ENCODE measurements at places on chromosomes 7 and 10.

DNA sequence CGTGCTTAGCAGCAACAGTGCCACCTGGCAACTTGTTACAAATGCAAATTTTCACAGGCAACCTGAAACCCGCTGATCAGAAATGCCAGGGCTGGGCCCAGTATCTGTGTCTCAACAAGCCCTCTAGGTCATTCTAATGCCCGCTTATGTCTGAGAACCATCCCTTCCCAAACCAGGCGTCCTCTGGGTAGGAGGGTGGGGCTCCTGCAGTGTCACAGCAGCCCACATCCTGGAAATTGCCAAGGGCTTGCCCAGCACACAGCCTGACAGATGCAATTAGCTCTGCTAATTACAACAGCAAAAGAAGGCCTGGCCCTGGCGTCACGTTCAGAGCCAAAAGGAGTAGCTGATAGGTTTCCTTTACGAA is 15.9 kb downstream of the ITPRIP start:
- DNase-seq: peak; percentile 51

- DNase-seq: no peak
Measured at GRCh38 chr10:56874950-56875349, 513.9 kb upstream of the ZWINT start.

- DNase-seq: no peak
Measured at GRCh38 chr7:131605280-131605878, 49.0 kb upstream of the PODXL start.

DNA sequence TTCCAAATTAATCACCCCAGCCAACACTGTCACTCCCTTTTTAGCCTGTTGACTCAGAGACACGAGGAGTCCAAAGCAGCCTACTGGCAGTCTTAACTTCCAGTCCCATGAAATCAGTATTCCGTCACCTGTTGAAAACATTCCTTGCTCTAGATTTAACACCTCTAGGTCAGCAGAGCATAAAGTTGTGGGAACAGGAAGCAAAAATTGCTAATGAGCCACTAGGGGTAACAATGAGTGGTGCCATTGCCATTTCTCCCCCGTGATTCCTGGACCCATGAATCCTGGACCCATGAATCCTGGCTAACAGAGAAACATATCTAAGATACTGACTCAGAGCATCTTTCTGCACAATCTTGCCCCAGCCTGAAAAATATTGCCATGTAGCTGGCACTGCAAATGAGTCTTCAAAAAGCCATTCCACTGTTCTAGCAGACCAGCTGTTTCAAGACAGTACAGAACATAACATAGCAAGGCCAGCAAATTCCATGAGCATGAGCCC is 252.7 kb upstream of the PTER start:
- no peak for DNase-seq

DNA sequence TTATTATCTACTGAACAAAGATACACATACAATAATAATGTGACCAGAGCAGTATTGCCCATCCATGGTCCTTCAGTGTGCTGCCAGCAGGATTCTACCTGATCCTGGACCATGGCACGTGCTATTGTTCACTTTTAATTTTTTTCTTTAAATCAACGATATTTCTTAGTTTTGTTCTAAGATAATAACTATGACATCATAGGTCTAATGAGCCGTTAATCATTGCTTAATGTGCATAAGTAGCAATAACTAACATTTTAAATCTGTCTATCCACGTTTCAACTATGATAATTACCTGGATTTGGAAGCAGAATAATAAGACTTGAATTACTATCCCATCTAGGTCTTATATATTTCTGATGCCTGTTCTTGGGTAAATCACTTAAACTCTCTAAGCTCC is 253.8 kb downstream of the SORCS1 start:
- no peak for DNase-seq

GRCh38 chr7:107563775-107564552 is at the start of the genes COG5 and DUS4L:
TSS of gene COG5 (minus strand) at chr7:107563920. CDS start at chr7:107563896, 24 bp downstream.
TSS of gene DUS4L (plus strand) at chr7:107563971. CDS start at chr7:107567071, 3,100 bp downstream.
- no peak for DNase-seq

GRCh38 chr10:87829986-87830729 is 12.1 kb upstream of the ATAD1 start:
- DNase-seq: no peak

- DNase-seq: no peak
Measured at GRCh38 chr10:103254538-103255325, 9.0 kb downstream of the RPEL1 start.

DNA sequence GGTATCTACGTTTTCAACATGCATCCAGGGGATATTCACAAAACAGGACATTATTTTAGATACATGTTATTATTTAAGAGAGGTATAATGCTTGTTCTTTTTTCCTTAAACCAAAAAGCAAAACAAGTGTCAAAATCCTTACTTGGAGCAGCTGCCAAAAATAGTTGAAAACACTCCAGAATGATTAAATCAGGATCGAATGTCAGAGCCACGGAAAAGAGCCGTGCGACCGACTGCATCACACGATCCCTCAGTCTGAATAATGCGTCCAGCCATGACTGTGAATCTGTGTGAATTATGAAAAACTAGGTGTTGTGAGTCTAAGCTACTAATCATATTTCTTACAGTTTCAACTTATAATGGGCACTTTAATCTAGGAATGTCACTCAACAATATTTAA is 126.0 kb downstream of the PARD3 start:
- DNase-seq: no peak

GRCh38 chr7:124459101-124460055 is 306.2 kb downstream of the GPR37 start:
- no peak for DNase-seq

GRCh38 chr10:16950656-16951601 is 133.7 kb upstream of the RSU1 start:
- DNase-seq: no peak

- DNase-seq: no peak
Measured at GRCh38 chr10:94108200-94108599, 114.5 kb downstream of the PLCE1 start.

DNA sequence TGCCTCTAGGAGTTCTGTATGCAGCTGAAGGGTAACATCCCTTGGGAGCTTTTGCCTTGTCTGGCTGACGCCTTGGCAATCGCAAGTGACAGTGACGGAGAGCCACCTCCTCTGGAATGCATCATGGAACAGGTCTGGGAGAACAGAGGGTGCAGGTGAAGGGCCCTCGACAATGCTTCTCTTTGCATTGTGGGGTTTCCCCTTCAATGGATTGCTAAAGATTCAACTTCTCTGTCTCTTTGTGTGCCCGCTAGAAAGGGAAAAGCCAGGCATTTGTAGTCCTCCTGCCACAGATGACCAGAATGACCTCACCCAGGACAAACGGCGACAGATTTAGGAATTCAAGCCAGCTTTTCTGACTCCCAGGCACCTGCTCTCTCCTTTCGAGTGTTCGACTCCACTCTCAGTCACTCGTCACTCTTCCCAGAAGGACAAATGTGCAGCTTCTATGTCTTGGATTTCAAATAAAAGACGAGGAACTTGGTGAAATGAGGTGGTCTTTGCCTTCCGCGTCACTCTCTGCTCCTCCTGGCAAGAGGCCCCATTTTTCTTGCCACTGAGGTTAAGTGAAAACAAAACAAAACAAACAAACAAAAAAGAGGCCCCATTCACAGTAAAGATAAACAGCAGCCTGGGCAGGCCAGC is 26.1 kb downstream of the IL2RA start:
- no peak for DNase-seq

- DNase-seq: peak; percentile 42
Measured at GRCh38 chr10:48658243-48658974, 26.3 kb upstream of the WDFY4 start.

GRCh38 chr7:19009936-19010280 is 107.5 kb downstream of the TWIST1 start:
- no peak for DNase-seq

- DNase-seq: no peak
Measured at GRCh38 chr7:42014625-42015618, 222.1 kb downstream of the GLI3 start.

DNA sequence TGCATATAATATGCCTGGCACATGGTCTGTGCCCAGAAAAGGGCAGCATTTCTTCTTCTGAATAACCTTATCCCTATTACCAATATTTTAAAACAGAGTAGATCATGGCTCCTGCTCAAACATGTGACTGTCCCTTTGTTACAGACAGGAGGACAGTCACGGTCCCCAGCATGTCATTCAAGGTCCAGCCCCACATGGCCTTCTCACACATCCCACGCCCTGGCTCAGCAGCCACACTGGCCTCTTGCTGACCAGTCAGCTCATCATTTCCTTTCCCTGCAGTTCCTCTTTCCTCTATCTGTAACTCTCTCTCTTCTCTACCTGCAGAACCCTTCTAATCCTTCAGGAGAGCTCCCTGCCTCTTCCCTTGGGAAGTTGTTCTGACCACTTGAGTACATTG is 167.8 kb downstream of the CHN2 start:
- no peak for DNase-seq

GRCh38 chr10:31604646-31605170 is 285.7 kb downstream of the ZEB1 start:
- no peak for DNase-seq

DNA sequence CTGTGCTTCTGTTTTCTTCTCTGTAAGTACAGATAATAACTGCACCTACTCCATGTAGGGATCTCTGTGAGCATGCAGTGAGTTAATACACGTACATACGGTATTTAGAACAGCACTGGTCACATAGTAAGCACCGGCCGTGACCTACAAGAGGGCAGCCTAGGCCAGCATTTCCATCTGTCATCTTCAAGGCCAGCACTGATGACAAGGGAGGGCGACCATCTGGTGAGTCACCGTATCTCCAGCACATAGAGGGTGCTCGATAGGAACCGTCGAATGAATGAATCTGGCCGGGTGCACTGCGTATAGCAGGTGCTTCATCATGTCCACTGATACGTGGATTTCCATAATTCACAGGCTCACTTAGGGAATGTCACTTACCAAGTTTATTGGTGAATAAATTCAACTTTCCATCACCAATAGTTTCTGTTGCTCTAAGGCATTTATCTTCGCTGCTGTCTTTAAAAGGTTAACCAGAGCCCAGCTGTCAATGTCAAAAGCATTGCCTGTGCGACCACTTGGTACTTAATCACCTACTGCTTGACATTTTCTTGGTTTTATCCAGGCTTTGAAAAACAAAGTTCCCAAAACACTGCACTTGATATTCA is 8.3 kb downstream of the NOD1 start:
- DNase-seq: no peak

- no peak for DNase-seq
Measured at GRCh38 chr7:71735961-71736556, 604.1 kb downstream of the GALNT17 start.

- peak; percentile 14 for DNase-seq
Measured at GRCh38 chr10:118473305-118473960, 122.0 kb downstream of the PRLHR start.

DNA sequence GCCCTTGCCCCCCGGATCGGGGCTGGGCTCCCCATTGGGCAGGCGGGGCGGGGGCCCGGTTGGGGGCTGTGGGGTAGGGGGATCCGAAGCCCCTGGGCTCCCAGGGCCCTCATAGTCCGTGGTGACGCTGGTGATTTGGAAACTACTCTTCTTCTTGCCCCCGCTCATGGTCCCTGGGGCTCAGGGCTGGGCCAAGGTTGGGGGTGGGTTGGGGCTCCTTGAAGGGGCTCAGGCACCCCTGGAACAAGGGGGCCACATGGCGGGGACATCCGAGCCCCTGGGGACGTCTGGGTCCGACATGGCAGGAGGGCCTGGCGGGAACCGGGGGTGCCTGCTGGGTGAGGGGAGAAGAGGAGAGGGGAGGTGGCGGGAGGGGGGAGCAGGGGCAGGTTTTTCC is 1.1 kb downstream of the TSC22D4 start:
- no peak for DNase-seq

DNA sequence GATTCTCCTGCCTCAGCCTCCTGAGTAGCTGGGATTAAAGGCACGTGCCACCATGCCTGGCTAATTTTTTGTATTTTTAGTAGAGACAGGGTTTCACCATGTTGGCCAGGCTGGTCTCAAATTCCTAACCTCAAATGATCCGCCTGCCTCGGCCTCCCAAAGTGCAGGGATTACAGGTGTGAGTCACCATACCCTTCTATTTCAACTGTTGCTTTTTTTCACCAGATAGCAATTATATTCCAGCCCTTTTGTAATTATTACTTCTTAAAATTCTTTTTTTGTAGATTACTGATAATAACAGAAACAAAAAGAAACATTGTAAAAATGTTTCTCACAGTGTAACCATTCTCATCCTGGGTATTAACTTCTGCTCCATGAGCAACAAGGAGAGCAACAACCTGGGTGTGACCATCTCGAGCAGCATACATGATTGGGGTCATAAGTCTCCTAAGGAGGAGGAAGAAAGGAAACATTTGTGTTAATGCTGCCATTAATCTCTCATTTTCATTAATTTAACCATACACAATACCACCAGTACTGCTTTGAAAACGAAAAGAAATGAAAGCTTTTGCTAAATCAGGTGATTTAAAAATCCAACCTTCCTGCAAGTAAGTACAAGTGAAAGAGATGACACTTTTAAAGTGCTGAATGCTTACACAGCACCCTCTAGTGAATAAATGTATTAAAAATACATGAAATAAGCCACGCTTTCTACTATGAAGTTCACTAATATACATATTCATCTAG is 41.8 kb downstream of the ASZ1 start:
- DNase-seq: no peak

GRCh38 chr7:144481833-144482232 is 78.3 kb upstream of the NOBOX start:
- DNase-seq: no peak

Data from NCI-H1436 treated with DMSO at 0.1 percent for 48 hours (cell line).